ENCODE measurements at places on chromosomes 3 and 15. TPM values are rescaled to one million over a fixed set of nuclear protein-coding genes. Genes with fewer than 3 reads are reported as not detected.

DNA sequence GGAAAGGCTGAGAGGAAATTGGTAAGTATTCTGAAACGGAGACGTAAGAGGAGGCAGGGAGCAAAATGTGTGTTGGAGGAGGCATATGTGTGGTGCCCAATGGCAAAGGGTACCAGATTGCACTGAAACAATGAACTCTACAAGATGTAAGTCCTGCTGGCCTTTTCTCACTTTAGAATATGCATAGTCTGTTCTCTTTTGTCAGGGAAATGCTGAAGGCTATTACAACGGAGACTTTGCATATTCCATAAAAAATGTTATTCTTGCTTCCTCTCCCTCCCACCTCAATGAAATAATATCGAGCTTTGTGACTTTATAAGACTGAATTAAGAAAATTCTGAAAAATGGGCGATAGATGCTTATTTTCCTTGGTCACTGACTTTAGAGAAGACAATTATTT, 85.9 kb downstream of the PEX5L start:
- no peak for DNase-seq
- H3K36me3 ChIP-seq: no peaks in the 10 kb centered on the region
- H3K27me3 ChIP-seq: peaks cover 5% of the 10 kb centered on the region
- no peak overlapping the region for H3K4me3 ChIP-seq
- H3K27ac ChIP-seq: no peak overlapping the region

- H3K4me3 ChIP-seq: no peak overlapping the region
- H3K36me3 ChIP-seq: no peaks in the 10 kb centered on the region
- H3K27ac ChIP-seq: peak overlapping the region; percentile 7
- no peak for DNase-seq
- peaks cover 44% of the 10 kb centered on the region for H3K4me1 ChIP-seq
Observed at GRCh38 chr3:187914231-187914630, 169.0 kb upstream of the BCL6 start.

SERF2 gene
- total RNA-seq: 910 TPM

LAMB2 gene
- 277 TPM for total RNA-seq

RAD51 gene
- 20.5 TPM for total RNA-seq

GRCh38 chr3:17032407-17033034, 147.8 kb downstream of the PLCL2 start:
- H3K27ac ChIP-seq: no peak overlapping the region
- no peaks in the 10 kb centered on the region for H3K36me3 ChIP-seq
- no peak for DNase-seq
- H3K4me3 ChIP-seq: no peak overlapping the region

GRCh38 chr15:48899793-48900192, 21.9 kb downstream of the EID1 start:
- DNase-seq: no peak
- no peaks in the 10 kb centered on the region for H3K36me3 ChIP-seq
- H3K4me1 ChIP-seq: peaks cover 34% of the 10 kb centered on the region

GOLGA6L2 gene
- not detected for total RNA-seq

SAMD7 gene
- not detected for total RNA-seq

DNA sequence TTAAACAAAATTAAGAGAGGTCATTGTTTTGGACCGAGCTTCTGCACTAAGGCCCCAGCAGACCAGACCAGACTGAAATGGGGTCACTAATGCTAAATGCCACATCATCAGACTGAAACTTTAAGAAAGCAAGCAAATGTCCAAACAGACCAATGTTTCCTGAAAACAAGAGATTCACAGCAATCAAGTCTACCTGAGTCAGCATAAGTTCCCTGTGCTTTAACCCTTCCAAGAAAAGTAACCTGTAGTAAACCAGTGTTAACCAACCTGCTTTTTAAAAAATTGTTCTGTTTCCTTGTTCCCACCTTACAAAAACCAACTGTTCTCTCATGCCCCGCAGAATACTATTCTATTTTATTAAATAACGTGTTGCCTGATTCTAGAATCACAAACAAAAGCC, 241.1 kb upstream of the GADL1 start:
- peaks cover 8% of the 10 kb centered on the region for H3K4me1 ChIP-seq
- no peak for DNase-seq
- no peaks in the 10 kb centered on the region for H3K36me3 ChIP-seq
- H3K27me3 ChIP-seq: no peaks in the 10 kb centered on the region
- H3K4me3 ChIP-seq: no peak overlapping the region

ITPKA gene
- 1.9 TPM for total RNA-seq

FRMD5 gene
- total RNA-seq: 3.8 TPM

GABRR3 gene
- total RNA-seq: not detected

GRCh38 chr3:125150525-125151441, 61.8 kb downstream of the SLC12A8 start:
- peak overlapping the region; percentile 22 for H3K4me3 ChIP-seq
- peaks cover 32% of the 10 kb centered on the region for H3K4me1 ChIP-seq
- H3K27me3 ChIP-seq: no peaks in the 10 kb centered on the region
- no peaks in the 10 kb centered on the region for H3K36me3 ChIP-seq
- no peak overlapping the region for H3K27ac ChIP-seq

- H3K36me3 ChIP-seq: peaks cover 5% of the 10 kb centered on the region
- peaks cover 41% of the 10 kb centered on the region for H3K4me1 ChIP-seq
- DNase-seq: no peak
- H3K27me3 ChIP-seq: no peaks in the 10 kb centered on the region
- peak overlapping the region; percentile 57 for H3K4me3 ChIP-seq
Observed at GRCh38 chr3:44963571-44964325, 12.2 kb downstream of the ZDHHC3 start.

UROC1 gene
- total RNA-seq: not detected

- H3K27me3 ChIP-seq: peaks cover 46% of the 10 kb centered on the region
- no peak overlapping the region for H3K27ac ChIP-seq
- peaks cover 8% of the 10 kb centered on the region for H3K4me1 ChIP-seq
- no peaks in the 10 kb centered on the region for H3K36me3 ChIP-seq
- no peak overlapping the region for H3K4me3 ChIP-seq
- DNase-seq: no peak
Observed at GRCh38 chr3:183439515-183439914, 11.1 kb upstream of the MCF2L2 start.

AP3B2 gene
- total RNA-seq: 8.0 TPM

GRCh38 chr3:100556673-100557310, 52.6 kb upstream of the ADGRG7 start:
- H3K36me3 ChIP-seq: peaks cover 3% of the 10 kb centered on the region
- no peak for DNase-seq
- peaks cover 6% of the 10 kb centered on the region for H3K4me1 ChIP-seq
- H3K27me3 ChIP-seq: peaks cover 5% of the 10 kb centered on the region

AMT gene
- 21.6 TPM for total RNA-seq

DNA sequence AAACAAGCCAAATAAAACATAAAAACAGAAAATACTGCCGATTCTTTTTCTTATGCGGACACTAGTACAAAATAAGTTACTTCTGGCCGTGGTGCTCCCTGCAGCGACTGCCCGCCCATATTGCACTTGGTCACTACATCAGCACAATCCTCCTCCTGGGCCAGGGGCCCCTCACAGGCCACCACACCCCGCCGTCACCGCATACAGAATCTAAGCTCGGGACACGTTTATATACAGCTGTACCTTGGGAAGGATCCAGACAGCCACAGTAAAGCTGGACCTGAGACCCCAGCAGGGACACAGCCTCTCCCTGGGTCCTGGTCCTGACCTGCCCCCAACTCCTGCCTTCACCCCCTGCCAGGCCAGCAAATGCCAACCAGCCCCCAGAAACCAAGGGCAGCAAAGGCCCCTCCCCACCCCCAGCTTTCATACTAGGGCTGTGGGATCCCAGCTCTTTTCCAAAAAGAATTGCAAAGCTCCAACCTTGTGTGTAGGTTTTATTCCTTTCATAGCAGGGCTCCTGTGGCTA, 12.9 kb upstream of the DNAJB8 start:
- H3K36me3 ChIP-seq: peaks cover 16% of the 10 kb centered on the region

GRCh38 chr3:144590854-144591253, 619.2 kb downstream of the DIPK2A start:
- H3K27me3 ChIP-seq: no peaks in the 10 kb centered on the region
- no peak overlapping the region for H3K27ac ChIP-seq
- DNase-seq: no peak
- no peaks in the 10 kb centered on the region for H3K36me3 ChIP-seq

DNA sequence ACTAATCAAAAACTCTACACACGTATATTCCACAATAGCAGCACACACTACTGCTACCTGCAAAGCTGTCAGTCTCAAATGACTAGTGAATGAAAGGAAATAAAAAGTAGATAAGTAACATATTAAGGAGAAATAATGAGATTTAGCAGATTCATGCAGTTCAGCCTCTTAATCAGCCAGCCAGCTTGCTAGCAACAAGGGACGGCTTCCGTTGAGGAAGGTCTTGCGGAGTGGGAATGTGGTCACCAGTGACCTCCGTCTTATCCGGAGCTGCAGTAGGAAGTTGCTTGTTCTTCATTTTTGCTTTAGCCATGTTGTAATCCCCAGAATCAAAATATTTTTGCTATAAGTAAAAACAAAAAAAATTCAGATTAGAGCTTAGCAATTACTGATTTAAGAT, 17.1 kb downstream of the ARPP19 start:
- no peak for DNase-seq
- no peak overlapping the region for H3K4me3 ChIP-seq
- no peak overlapping the region for H3K27ac ChIP-seq

IP6K1 gene
- 42.5 TPM for total RNA-seq

DNA sequence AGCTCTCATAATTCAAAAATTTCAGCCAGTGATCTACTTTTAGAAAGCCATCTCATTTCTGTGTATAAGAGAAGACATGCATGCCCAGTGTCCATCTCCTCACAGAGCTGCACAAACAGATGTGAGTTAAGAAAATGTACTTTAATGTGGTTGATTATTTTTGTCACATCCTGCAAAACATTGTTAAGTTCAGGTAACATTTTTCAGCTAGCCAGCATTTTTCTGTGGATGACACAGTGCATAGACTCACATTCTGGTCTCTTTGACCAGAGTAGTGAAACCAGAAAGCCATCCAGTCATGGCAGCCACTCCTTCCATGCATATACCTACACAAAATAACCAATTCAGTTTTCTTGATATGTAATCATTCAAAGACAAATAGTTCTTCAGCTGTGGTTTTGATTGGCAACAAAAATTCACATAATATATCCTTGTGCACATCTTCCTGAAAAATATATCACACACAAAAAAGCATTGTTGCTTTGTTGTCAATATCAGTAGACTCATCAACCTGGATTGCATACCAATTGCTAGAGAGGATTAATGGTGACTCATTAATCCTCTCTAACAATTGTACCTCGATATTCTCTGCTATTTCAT, 2.1 kb upstream of the PLSCR1 start:
- peak overlapping the region; percentile 45 for H3K27ac ChIP-seq
- H3K27me3 ChIP-seq: no peaks in the 10 kb centered on the region
- no peak for DNase-seq

DNA sequence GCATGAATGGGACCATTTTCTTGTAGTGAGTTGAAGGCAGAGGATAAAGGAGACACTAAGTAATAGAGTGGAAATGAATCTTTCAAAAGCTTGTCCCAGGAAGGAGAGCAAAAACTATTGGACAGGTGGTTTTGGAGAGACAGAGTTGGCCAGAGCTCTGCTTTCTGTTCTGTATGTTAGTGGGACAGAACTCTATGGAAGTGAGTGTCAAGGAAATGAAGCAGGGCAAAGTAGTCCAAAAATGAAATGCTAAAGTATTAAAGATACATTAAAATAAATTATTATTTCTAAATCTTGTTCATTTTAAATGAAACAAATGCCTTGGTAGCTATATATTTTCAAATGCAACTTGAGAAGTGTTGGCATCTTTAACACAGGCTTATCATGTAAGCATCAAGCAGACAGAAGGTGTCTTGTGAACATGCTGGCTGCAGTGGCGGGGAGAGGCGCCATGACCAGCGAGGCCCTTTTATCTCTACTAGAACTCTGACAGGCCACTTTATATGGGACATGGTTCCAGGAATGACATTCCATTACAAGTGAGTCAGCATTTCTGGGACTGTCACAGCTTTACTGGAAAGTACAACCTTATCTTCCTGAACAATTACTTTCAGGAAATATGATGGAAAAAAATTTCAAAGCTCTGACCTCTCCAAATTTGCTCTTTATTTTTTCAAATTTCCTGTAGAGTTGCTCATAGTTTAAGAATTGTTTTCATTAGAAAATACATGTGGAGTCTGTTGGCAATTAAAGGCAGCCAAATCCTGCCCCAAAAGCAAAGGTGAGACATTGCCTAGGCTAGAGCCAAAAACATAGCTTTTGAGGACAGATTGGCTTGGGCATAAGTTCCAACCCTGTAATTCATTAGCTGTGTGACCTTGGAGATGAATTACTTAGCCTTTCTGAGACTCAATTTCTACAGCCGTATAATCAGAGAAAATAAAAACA, 106.5 kb downstream of the ECT2 start:
- no peaks in the 10 kb centered on the region for H3K4me1 ChIP-seq
- no peak overlapping the region for H3K4me3 ChIP-seq
- peaks cover 2% of the 10 kb centered on the region for H3K27me3 ChIP-seq

SLC9A9 gene
- total RNA-seq: 0.50 TPM

DNA sequence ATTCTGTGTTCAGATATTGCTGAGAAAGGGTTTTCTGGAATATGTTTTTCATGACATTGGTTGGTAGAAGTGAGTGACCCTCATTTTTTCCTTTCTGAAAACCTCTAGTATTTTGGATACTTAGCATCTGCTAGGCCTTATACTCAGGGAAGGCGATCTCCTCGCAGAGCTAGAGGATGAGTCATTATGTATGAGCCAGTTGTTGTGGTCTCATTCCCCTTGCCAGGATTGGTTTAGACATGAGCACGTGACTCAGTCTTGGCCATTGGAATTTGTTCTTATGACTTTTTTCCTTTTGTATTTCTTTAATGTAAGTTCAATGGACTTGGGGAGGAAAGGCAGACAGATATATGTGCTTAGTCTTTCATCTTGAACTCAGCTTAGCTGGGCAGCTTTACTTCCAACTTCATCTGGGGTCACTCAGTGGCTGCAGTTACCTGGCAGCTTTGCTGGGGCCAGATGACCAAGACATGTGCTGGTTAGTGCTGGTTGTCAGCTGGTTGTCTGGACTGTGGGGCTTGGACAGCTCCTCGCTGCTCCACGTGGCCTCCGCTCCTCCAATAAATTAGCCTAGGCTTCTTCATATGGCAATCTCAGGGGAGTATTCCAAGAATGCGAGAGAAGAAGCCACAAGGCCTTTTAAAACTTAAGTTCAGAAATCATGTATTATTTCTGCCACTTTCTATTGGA, 207.5 kb downstream of the IL20RB start:
- H3K36me3 ChIP-seq: no peaks in the 10 kb centered on the region
- H3K27ac ChIP-seq: no peak overlapping the region
- peaks cover 14% of the 10 kb centered on the region for H3K4me1 ChIP-seq
- no peak for DNase-seq

VEPH1 gene
- 8.6 TPM for total RNA-seq

SLC28A1 gene
- total RNA-seq: 0.31 TPM

DNA sequence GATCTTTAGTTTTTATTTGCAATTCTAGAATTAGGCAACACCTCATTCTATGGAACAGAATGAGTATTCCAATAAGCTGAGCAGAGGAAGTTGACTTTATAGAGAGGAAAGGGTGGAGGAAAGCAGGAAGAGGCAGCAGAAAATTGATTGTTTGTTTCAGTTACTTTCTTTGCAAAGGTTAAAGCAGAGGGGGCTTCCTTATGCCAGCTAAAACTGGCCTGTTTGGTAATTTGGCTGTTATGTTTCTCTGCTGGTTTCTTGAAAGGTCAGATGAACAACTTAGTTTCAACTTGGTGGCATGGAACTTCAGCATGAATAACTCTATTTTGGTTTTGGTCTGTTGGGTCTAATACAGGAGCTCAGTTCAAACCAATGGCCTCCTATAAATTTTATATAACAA, 190.9 kb upstream of the IL12A start:
- H3K27ac ChIP-seq: no peak overlapping the region
- H3K4me1 ChIP-seq: peaks cover 13% of the 10 kb centered on the region
- peaks cover 7% of the 10 kb centered on the region for H3K36me3 ChIP-seq
- no peak overlapping the region for H3K4me3 ChIP-seq
- no peak for DNase-seq
